ENCODE measurements at places on chromosomes 6 and 20.

DNA sequence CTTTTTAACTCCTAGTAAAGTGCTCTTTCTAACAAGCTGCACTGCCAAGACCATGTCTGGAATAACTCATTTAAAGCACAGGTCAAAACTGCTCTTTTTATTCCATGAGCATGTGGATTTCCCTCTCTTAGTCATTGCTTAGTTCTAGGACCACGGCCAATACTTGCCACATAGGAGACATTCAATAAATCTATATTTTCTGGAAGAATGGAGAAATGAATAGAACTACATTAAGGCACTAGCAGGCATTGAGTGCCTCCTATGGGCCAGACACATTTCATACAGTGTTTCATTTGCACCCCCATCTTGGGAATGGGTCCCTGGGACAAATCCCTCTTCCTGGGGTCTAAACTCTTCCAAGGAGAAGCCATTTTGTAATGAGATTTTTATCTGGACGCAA is 552.8 kb upstream of the CITED2 start:
- DNase-seq: no peak

- DNase-seq: no peak
Observed at GRCh38 chr20:3654326-3655130, 8.7 kb downstream of the GFRA4 start.

DNA sequence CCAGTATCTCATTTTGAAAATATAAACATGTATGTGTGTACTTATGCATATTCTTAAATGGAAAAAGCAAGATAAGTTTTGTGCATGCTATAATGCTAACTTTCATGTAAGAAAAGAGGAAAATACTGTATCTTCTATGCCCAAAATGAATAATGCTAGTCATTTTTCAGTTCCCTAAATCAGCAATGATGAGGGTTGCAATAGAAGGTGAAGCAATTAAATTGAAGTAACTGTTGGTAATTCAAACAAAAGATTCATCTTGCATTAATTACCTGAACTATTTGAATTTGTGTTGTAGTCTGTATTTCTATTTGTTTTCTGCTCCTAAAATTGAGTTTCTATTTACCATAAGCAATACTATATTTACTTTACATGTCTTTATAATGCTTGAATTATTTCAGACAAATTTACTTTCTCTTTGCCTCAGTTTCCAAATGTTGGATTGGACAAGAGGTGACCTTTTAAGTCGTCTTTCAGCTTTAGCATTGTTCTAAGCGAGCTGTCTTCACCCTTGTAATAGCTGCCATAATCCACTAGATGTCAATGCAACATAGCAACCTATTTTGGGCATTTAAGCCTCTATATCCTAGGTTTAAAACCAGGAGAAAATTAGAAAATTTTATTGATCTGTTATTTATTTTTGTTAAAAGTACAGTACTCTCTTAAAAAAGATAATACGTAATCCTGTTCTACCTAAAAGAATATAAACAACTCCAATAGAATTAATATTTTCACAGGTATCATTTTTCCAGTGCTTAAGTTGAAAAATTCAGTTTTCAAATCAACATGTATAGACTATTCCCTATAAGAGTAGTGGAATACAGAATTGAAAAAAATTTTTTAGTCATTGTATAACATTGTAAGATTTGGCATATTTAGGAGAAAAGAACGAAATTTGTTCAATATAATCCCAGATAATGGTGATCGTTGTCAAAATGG is 52.3 kb upstream of the IFNGR1 start:
- DNase-seq: no peak

DNA sequence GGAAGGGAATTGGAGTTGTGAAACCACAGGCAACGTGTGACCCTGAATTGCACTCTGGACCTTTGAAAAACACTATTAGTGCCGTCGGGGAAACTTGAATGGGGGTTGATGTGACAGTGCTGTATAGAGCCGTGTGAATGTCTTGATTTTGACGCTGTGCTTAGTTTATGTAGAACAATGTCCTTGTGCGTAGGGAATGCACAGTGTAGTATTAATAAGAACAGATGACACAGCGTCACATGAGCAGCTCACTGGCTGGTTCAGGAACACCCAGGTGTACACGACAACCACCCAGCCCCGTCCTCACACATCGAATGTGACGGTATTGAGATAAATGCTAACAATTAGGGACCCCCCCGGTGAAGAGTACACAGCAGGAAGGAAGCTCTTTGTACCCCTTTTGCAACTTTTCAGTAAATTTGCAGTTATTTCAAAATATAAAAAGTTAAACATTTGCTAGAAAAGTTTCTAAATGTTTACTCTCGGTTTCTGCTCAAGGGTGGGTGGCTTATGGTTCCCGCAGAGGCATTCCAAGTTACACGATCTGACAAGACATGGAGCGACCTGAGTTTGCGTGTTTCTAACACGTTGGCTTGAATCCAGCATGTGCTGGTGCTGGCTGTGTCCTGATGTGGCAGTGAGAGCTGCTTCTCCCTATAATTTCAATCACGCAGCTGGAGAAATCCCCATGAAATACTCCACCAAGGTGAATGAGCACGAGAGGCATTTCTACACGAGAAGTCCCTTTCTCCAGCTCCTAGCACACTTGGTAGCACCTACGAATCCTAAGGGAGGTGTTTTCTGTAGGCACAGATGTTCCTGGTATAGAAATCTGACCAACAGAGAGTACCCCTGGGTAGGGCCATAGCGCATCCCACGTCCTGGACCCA is 208.0 kb upstream of the EXOC2 start:
- no peak for DNase-seq

DNA sequence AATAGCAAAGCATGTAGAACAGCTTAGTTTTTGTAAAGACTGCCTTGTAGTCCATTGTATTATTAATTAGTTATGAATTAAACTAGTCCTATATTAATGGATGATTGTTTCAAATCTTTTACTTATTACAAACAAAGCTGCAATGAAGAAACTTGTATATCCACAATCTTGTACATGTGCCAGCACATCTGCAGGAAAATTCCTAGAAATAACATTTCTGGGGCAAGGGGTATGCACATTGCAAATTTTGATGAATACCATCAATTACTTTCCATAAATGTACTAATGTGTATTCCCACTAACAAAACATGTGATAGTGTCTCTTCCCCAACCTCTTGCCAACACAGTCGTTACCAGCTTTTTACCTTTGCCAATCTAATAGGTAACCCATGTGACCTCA is 73.6 kb upstream of the AKAP12 start:
- DNase-seq: no peak

DNA sequence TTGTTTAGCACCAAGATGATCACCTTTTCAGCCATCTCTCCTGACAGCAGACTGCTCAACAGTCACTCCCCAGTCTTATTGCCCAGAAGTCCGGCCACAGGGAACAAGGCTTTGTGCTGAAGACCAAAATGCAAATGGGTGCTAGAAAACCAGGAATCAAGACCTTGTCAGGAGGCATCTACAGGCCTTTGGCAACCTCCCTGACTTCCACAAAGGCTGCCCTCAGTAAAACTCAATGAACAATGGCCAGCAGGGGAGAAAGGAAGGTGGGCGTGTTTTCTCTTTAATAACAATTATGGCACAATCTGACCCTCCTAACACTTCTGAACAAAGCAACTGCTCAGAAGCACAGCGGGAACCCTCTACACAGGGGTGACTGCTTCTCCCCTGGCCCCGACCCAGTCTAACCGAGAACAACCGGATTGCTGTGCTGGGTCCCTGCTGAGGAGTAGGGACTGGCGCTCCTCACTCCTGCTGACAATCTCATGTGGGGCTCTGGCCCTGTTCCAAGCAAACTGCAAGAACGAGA is 41.6 kb downstream of the PLCG1 start:
- no peak for DNase-seq

DNA sequence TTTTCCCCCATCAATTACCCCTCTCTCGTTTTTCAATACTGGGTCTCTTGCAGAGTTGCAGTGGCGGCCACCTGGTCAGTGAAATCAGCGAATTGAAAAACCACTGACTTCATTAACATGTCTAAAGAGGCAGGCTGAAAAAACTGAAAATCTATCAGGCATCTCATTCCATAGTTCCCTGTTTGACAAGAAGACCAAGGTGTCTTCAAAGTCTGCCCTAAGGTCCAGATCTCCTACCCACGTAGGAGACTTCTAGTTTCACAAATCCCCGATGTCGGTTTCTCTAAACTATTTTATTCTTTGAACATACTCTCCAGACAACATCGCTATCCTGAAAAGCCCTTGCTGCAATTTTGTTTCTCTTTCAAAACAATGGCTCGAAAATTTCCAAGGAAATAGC is 796 bp upstream of the TUBB start:
- DNase-seq: no peak

DNA sequence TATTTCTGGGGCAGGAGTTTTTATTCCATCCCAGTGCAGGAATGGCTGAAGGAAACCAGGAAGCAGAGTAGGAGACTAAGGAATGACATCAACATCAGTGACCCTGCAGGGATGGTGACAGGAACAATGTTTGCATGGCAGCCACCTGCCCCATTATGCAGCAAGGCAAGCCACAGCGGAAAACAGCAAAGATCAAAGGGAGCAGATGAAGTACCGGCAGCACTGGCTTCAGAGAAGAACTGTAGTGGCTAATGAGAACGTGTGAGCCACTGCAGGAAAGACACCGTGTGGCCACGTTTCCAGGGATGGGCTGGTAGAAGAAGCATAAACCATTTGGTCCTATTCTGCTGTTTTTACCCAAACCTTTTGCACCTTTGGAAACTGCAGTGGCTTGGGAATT is 52.9 kb upstream of the TAB2 start:
- peak; percentile 28 for DNase-seq

- no peak for DNase-seq
Observed at GRCh38 chr6:36109092-36109491, 21.2 kb upstream of the MAPK13 start.

DNA sequence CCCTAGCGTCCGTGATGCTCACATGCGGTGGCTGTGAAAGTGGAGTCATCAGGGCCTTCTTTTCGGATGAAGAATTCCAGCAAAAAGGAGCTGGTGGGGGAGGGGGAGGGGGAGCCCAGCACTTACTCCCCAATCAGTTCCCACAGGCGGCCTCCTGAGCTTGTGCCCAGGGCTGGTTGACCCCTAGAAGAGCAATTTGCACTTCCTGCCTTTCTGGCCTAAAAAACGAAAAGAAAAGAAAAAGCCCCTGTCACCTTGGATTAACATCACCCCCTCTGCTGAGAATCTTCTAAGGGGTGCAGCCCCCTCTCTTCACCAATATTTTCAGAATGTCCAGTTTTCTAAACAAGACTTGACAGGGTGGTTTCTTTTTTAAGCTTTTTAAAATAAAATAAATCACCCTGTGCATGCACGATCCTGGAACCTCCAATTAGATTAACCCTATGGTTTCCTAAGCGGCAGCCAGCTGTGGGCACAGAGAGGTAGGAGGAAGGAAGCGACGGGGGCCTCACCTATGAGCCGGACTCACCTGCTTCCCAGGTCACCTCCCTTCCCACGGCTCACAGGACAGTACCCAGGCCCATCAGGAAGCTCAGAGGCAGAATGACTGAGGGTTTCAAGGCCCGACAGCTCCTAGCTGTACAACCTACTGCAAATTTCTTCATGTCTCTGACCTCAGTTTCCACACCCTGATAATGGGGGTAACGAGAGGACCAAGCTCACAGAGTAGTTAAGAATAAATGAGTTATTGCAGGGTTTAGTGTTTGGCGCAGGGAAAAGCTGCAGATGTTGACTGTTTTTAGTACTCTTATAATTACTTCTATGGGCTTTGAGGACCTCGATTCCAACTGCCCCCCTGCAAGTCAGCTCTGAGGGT is 10.5 kb upstream of the TGM2 start:
- no peak for DNase-seq

GRCh38 chr20:32456869-32457478 is 98.8 kb downstream of the ASXL1 start:
- no peak for DNase-seq

- no peak for DNase-seq
Observed at GRCh38 chr6:148550569-148550968, 196.3 kb upstream of the UST start.

GRCh38 chr6:56686429-56686828 is 43.7 kb upstream of the DST start:
- DNase-seq: no peak

DNA sequence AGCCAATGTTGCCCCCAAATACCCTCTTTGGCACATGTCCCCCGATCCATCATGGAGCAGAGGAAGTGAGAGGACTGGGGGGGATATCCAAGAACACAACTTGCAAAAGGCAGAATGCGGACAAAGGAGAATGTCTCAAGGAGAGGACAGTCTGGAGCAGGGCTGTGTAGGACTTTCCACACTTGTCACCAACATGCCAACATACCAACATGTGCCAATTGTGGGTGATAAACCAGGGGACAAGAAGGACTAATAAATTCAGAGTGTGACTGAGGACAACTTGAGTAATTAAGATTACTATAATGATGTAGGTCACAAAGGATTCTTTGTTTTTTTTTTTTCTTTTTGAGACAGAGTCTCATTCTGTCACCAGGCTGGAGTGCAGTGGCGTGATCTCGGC is 8.8 kb downstream of the SLC26A8 start:
- DNase-seq: no peak

GRCh38 chr6:49151461-49151860 is 311.6 kb downstream of the MMUT start:
- DNase-seq: no peak

DNA sequence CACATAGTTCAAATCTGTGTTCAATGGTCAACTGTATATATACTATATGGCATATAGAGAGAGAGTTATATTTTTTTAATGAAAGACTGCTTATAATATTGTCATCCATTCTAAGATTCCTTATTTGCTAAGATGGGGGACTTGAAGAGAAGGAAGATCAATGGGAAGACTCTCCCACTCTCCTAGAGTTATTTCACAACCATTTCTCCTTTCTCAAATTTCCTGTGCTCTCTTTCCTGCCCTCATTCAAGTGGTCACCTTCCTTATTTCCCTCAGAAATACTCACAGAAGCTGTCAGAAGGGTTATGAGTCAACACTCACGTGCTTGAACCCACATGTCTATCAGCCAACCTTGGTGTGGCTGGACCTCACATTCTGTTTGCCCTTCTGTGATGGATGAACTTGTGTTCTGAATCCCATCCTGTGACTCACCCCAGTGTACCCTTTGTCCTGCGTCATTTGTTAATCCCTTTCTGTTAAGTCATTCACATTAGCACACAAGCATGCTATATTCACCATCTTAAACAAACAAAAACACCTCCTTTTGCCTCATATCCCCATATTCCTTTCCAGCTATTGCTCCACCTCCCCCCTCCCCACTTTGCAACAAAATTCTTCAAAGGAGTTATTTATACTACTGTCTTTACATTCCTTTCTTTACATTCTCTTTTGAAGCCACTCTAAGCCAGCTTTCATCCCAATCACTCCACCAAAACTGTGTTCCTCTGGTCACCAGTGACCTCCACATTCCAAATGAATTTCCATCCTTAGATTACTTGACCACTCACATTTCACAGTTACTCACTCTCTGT is 279.3 kb upstream of the TCF21 start:
- no peak for DNase-seq

- peak; percentile 7 for DNase-seq
Observed at GRCh38 chr20:6142348-6142993, 19.6 kb upstream of the FERMT1 start.

Measured in effector CD8-positive, alpha-beta T cell (primary cell).